ENCODE measurements at places on chromosomes 5 and 9.

- DNase-seq: no peak
Observed at GRCh38 chr5:133669472-133669871, 57.1 kb upstream of the FSTL4 start.

- no peak for DNase-seq
Observed at GRCh38 chr9:36005891-36006290, 30.8 kb upstream of the RECK start.

- DNase-seq: no peak
Observed at GRCh38 chr5:87004101-87004500, 263.6 kb upstream of the RASA1 start.

- no peak for DNase-seq
Observed at GRCh38 chr5:73682176-73682575, 56.2 kb downstream of the ARHGEF28 start.

- no peak for DNase-seq
Observed at GRCh38 chr5:146082798-146083197, 22.6 kb downstream of the PLAC8L1 start.

DNA sequence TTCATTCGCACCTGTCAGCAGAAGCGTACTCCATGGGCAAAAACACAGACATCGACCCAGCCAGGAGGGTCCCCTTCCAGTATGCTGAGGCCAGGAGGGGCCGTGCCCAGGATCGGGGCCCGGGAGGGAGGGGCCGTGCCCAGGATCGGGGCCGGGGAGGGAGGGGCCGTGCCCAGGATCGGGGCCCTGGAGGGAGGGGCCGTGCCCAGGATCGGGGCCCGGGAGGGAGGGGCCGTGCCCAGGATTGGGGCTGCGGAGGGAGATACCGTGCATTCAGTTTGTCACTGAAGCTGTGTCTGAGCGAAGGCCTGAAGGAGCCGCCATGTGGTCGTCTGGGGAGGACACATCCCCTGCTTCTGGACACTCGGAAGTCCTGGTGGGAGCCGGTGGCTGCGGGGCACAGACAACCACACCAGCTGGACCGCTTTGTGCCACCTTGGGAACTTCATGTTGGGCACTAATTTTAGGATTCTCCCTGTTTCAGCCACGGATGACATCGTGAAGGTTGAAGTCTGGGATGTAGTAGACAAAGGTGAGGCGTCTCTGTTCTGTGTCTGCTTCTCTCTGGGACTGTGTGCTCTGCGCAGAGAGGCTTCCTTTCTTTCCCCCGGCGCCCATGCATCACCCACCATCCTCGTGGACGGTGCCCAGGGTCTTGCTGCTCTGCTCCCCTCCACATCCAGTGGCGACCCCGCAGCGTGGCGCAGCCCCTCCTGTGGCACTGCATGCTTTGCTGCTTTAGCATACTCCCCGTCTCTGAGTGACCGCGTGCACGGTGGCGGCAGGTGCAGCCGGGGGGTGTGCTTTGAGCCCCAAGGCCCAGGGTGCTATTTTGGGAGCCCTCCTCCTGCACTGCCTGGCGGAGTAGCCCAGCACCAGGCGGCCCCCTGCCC, 16.7 kb upstream of the AJM1 start:
- no peak for DNase-seq

DNA sequence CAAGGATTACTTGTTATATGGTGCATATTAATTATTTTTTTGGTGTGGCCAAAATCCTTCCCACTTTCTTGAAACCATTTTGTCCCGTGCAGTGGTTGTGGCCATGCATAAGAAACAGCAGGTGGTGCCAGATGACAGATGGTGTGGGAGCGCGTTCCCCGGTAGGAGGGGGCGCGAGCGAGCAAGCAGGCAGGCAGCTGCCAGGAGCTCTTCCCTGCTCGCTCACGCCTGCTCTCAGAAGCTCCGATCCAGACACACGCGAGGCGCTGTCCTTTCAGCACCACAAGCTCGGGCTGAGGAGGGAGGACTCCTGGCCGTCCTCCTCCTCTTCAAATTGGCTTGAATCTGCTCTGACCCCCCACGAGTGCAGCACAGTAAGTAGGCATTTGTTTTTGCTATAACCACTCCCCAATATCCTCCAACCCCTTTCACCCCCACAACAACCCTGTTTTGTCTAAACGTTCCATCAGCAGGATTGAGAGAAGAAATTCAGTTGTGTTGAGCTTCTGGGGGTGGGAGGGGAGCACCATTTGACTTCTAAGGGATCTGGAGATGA, at the start of gene NSG2:
TSS of gene NSG2 (plus strand) at position 237 of the 556 bp plus-strand sequence. CDS start 1,050 bp downstream, outside the sequence.
- DNase-seq: peak; percentile 90

DNA sequence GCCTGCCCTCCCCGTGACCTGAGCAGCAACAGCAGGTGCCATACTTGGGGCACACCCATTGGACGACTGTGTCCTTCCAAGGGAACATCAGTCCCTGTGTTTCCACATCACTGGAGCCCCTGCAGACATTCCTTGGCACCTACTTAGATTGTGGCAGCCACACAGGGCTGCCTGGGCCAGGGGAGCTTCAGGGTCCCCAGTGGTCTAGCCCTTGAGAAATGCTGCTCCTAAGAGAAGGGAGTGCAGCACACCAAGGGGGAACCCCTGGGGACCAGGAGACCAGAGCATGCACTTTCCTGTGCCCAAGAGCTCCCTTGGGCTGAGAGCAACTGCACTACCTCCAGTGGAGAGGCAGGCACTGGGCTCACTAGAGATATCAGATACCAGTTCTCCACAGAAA, 20.1 kb upstream of the ABLIM3 start:
- no peak for DNase-seq

- no peak for DNase-seq
Observed at GRCh38 chr9:107251756-107252322, 31.2 kb upstream of the RAD23B start.

DNA sequence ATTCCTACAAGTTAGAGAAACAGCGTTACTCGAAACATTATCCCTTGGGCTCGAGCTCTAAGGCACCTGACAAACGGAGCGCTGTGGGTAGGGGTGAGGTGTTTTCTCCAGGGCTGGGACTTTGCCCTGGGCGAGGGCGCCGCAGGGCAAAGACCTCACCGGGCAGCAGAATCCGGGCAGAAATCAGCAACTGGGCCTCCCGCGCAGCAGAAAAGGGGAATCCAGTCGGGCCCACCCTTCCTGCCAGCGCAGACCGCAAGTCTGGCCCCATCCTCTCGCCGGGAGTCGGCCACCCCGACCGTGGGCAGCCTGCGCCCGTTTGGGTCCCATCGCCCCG, 430 bp upstream of the MSH3 start:
- DNase-seq: no peak

DNA sequence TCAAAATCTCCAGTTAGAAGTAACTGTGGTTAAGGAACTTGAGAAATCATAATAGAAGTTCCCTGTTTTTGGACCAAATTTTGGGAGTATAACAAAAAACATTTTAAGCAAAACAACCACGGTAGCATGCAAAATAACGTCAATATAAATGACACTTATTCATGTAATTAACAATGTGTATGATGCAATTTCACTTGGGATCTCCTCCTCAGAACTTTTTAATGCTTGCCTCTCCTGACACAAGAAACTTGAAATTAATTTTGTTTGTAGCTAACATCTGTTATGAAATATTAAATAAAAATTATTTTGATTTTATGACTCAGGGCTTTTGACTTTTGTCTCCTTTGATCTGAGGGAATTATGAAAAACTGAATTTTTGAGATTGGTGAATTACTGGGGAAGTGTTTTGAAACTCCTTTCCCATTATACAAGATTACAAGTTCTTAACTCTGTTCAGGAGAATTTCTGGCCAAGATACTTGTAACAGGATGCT, 149.7 kb downstream of the ATP10B start:
- no peak for DNase-seq

- DNase-seq: no peak
Observed at GRCh38 chr5:652773-653350, 40.3 kb downstream of the TPPP start.

- no peak for DNase-seq
Observed at GRCh38 chr5:117144086-117144485, 569.5 kb upstream of the SEMA6A start.

- DNase-seq: no peak
Observed at GRCh38 chr9:71716138-71716909, 52.0 kb downstream of the CEMIP2 start.

DNA sequence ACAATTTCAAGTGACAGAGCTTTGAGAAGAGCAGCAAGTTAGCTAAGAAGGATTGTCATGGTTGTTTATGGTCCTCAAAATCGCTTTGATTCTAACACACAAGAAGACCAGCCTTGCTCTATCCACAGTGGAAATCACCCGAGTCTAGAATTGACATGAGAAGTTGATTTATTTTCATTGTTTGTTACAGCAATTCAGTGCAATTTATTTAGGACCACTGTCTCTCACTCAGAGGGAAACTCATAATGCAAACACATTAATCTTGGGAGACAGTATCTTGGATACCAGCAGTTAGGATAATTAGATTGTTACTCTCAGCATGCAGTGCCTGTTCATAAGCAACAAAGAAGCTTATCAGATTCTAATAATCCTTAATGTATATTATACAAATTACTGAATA, 498.9 kb downstream of the NTRK2 start:
- no peak for DNase-seq

- no peak for DNase-seq
Observed at GRCh38 chr5:90168399-90168798, 241.2 kb downstream of the CETN3 start.

DNA sequence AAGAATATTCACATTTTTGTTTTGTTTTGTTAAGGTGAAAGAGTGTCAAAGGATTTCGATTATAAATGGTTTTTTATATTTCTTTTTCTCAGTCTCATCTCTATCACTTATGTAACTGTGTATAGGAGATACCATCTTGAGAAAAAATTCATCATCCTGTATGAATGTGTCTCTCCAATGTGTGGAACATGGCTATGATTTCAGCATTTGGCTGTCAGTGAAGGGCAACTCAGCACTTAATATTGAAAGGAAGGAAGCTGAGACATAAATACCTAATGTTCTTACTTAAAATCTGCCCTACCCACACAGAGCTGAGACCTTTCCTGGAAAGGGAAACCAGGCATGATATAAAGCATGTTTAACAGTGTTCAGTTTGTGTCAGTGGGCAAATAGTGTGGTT, 474.2 kb upstream of the RIOK2 start:
- no peak for DNase-seq

DNA sequence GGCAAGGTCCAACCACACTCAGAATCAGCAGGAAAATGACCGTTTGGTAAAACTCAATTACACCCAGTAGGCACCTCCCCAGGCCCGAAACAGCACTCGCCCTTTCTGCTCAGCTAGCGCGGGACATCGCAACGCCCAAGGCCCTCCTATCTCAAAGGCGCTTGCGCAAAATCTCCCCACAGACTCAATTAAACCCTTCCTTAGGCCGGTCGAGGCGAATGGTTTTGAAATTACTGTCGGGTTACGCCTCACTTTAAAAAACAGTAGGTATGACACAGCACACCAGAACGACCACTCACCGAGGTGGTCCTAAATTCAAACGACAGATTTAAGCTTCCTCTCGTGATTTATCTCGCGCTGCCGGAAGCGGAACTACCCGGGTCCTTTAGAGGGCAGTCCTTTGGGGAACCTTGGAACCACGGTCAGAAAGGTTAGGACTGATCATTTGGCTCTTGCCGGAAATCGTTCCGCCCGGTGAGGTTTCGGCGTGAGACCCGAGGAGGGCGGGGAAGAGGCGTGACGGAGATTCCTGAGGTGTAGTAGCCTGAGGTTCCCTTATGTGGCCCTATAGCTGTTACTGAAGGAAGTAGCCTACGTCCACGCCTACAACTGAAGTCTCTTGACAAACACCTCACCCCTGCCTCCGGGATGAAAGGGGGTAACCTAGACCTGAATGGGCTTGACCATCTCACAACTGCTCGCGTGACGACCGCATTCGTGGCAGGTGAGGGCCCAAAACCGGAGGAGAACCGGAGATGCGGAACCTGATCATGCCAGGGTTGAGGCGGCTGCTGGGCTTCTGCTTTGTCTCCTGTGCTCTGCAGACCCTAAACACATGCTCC, at the start of the genes GIN1 and PPIP5K2:
TSS of gene GIN1 (minus strand) at position 374 of the 842 bp plus-strand sequence. CDS start 11,431 bp downstream, outside the sequence.
TSS of gene PPIP5K2 (plus strand) at position 537 of the 842 bp plus-strand sequence. CDS start 9,289 bp downstream, outside the sequence.
- peak; percentile 96 for DNase-seq

GRCh38 chr9:105426657-105427056, 21.2 kb upstream of the FSD1L start:
- no peak for DNase-seq

DNA sequence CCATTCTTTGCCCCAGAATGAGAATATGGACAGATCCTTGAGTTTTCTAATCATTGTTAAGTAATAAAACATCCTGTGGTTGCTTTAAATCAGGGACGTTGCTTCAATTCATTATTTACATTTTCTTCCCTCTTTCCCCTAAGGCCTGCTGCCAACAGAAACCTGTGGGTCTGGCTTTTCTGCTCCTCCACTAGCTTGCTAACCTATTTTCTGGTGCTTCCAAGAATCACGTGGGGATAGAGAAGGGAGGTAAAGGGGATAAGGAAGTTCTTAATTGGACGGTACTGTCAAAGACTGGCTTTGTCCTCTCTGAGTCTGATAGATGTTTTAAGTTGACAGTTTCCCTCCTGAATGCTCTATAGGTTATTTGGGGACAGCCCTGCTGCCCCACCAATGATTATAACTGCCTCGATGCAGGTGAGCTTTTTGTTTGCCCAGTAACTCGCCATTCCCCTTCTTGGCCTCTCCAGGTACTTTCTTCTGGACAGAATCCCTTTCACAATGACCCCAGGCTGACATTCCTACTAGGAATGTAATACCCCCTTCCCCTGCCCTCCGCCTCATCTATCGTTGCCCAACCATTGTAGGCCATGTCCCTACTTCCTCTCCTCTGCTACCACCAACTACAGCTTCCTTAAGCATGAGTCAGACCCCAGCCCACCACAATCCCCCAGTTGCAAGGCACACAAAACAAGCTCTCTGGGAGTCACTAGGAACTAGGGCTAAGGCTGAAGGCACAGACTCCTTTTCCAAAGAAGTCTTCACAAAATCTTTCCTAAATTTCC, 19.9 kb upstream of the CPEB4 start:
- DNase-seq: no peak

DNA sequence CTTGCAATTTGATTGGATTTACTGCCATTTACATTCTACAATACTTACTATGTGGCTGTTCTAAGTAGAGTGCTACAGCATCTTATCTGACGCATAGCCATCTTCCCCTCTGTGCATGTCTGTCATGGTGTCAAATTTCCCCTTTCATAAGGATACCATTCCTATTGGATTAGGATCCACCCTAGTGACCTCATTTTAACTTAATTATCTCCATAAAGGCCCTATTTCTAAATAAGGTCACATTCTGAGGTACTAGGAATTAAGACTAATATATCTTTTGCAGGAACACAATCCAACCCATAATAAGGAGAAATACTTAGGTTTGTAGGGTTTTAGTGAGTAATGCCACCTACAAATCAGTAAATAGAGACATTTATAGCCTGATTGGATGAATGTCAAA, 268.0 kb downstream of the ADAMTSL1 start:
- DNase-seq: no peak

DNA sequence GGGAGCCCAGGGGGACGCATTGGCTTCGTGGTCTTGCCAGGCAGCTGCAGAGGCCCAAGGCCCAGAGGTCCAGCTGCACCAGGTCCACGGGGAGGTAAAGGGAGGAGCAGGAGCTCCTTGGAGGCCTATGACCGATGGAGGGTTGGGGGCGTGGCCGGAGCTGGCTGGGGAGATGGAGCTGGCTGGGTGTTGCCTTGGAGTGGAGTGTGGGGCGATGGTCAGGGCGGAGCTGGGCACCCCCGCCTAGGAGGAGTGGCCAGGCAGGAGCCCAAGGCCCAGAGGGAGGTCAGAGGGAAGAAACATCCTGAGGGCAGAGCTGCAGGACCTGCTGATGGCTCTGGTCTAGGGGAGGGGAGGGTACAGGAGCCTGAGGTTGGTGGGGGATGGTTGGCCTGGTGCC, 44.6 kb downstream of the KCNT1 start:
- no peak for DNase-seq
